Endodermal cell (in vitro differentiated cells): ENCODE measurements at places on chromosomes 11 and 22. TPM values are rescaled to one million over a fixed set of nuclear protein-coding genes. Genes with fewer than 3 reads are reported as not detected.
A peak's percentile ranks its signal among the peaks of the same experiment; 100 is the strongest.

DNA sequence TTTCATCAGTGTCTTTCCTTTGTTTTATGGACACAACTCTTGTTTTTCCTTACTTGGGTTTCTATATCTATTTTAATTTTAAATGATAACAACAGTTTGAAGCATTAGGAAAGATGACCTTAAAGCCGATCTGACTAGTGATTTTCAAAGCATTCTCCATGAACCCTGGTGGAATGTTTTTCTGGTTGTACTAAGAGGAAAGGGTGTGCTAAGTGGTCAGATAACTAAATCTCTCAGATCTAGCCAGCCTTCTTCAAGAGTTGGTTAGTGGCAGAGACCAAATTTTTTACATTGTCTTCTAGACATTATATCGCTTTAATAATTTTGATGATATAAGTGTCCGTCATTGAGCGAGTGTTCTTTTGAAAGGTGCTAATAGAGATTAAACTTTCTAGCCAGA lies 134.4 kb downstream of the METTL15 start:
- no peak for DNase-seq

- no peak for DNase-seq
Observed at GRCh38 chr22:45310977-45311531, 1.3 kb downstream of the FAM118A start.

Gene DBX1
- not detected in 3 replicates for total RNA-seq

DNA sequence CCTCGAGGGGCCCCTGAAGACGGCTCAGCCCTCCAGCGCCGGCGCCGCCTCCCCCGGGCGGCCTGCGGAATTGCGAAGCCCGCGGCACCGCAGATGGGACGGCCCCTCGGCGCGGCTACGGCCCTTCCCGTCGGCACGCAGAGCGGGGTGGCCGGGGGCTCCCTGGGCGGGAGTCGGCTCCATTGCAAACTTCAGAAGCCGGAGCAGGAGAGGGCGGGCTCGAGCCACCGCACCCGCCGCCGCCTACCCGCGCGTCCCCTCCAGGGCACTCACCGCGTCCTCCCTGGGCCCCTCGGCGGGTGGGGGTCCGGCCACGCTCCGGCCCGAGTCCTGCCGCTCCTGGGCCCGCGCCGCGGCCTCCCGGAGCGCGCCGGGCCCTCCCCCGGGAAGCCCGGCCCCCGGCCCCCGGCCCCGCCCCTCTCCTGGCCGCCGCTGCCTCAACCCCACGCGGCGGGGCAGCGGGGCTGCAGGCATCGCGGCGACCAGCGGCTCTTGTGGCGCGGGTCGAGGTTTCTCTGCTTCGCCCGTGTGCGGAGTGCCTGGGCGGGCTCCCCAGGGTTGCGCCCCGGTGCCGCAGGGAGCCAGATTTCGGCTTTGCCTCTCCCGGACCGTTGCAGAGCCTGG lies at the start of gene PACSIN3:
PACSIN3 (minus strand) TSS at position 359 of the 624 bp plus-strand sequence. CDS start 3,707 bp downstream, outside the sequence.
- DNase-seq, result peak; percentile 87

Gene WNT11
- total RNA-seq, result 0.62 and 0.75 TPM in 2 replicates

DNA sequence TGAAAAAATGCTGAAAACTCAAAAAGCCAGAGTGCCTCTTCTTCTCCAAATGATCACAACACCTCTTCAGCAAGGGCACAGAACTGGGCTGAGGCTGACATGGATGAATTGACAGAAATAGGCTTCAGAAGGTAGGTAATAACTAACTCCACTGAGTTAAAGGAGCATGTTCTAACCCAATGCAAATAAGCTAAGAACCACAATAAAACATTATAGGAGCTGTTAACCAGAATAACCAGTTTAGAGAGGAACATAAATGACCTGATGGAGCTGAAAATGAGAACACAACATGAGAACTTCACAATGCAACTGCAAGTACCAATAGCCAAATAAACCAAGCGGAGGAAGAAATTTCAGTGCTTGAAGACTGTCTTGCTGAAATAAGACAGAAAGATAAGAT lies 9.2 kb downstream of the OR56B4 start:
- DNase-seq, result no peak

- DNase-seq, result no peak
Observed at GRCh38 chr22:19066531-19067271, 55.5 kb downstream of the DGCR2 start.

Gene DRD2
- total RNA-seq, result 0.35 to 0.99 TPM (median 0.50 TPM) in 3 replicates

Gene TENM4
- 68.2 to 85.4 TPM (median 78.1 TPM) in 3 replicates for total RNA-seq

Gene SULT4A1
- 10.9 and 12.7 TPM in 2 replicates for total RNA-seq

Gene KRTAP5-2
- total RNA-seq, result not detected in 2 replicates

GRCh38 chr11:113240790-113241635 lies 73.4 kb upstream of the TTC12 start:
- DNase-seq, result peak; percentile 64

Gene CD44
- 4.6 and 4.7 TPM in 2 replicates for total RNA-seq

- peak; percentile 62 for DNase-seq
Observed at GRCh38 chr22:19974935-19975706, 33.5 kb upstream of the TXNRD2 start.

- DNase-seq, result no peak
Observed at GRCh38 chr11:80815752-80816453, 1375.1 kb upstream of the TENM4 start.

Gene KLHL35
- total RNA-seq, result 1.3 TPM in 1 of 3 replicates, not detected in the others

DNA sequence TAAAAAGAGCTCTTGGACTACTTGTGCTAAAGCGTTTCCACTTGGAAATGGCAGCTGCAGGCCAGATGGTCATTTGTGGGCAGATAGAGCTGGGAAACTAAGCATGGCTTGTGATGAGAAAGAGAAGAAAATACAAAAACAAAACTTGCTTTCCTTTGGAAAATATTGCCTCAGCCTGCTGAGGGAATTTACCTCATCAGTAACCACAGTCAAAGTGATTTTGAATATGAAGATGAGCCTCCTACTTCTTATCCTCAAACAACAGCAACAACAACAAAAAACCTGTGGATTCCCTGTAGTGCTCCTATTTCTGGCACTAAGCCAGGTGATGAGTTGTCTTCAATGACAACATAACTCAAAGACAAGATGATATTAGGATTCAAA lies 62.7 kb upstream of the FIBIN start:
- DNase-seq, result no peak

Gene KRTAP5-8
- total RNA-seq, result not detected in 3 replicates

DNA sequence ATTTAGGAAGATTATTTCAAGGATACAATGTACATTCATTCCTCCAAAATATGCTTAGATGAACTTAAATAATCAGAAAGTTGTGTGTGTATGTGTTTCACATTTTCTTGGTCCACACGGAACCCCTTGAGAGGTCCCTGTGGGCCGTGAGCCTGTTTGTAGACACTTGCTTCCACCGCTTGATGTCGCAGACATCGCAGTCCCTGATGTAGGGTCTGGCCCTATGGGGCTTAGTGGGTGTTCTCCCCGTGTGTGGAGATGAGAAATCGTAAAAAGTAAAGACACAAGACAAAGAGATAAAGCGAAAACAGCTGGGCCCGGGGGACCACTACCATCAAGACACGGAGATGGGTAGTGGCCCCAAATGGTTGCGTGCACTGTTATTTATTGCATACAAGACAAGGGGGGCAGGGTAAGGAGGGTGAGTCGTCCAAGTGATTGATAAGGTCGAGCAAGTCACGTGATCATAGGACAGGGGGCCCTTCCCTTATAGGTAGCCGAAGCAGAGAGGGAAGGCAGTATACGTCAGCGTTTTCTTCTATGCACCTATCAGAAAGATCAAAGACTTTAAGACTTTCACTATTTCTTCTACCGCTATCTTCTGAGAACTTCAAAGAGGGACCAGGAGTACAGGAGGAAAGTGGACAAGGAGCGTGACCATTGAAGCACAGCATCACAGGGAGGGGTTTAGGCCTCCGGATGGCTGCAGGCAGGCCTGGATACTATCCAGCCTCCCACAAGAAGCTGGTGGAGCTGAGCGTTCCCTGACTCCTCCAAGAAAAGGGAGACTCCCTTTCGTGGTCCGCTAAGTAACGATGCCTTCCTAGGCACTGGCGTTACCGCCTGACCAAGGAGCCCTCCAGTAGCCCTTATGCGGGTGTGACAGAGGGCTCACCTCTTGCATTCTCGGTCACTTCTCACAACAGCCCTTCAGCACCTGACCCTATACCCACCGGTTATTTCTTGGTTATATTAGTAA lies 1.2 kb upstream of the APOBEC3C start:
- no peak for DNase-seq

DNA sequence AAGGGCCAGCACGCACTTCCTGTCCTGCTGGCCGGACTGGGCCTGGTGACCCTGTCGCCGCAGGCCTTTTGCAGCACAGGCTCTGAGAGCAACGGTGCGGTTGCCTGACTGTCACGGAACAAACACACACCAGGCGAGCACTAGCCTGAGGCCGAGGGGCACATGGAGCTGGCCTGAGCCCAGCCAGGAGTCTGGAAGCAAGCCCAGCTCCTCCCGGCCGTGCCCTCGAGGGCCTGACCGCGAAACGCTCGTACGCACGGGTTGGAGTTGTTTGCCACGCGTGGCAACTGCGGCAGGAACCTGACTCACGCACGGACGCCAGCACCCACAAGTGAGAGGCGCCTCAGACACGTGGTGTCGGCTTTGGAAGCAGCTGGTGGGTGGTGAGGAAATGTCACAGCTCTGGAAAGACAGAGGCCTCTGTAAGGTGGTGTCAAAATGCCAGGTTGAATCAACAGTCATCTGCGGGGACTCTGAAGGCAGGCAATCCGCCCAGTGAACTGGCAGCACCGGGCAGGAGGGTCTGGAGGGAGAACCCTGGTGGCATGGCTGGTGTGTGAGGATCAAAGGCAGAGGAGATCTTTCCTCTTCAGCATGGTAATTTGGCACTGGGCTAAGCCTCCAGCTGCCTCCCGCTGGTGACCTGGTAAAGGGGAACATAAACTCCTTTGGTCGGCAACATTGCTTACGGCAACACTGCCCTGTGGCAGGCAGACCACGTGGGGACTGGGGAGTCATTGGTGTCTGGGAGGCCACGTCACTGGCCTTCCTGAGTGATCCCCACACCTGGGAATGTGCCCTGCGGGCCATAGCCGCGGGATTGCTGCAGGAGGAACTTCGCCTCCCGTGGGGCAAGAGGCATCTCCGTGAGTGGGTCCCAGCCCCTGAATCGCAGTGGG lies 15.3 kb upstream of the IL17REL start:
- DNase-seq, result no peak

GRCh38 chr11:35892166-35892565 lies 51.7 kb upstream of the LDLRAD3 start:
- no peak for DNase-seq

GRCh38 chr22:44885806-44886360 lies 123.9 kb downstream of the PHF21B start:
- DNase-seq, result peak; percentile 22

DNA sequence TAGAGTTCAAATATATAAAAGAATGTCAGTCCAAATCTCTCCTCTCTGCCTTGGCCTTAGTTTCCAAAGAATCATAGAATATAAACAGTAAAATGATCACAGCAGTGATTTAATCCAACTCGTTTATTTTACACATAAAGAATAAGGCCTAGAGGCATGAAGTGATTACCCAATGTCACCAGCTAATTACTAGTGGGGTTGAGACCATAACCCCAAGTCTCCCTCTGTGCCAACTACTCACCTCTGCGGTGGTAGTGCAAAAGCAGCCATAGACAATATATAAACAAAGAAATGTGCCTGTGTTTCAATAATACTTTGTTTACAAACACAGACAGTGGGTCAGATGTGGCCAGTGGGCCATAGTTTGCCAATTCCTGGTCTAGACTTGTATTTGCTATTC lies 96.6 kb upstream of the FAT3 start:
- DNase-seq, result no peak
